NCI-H1417 treated with DMSO at 0.1 percent for 48 hours (cell line): ENCODE measurements at places on chromosomes 1 and 21.

GRCh38 chr1:57860931-57861565, 437.2 kb upstream of the DAB1 start:
- DNase-seq = no peak

GRCh38 chr1:59751801-59752200, 62.9 kb upstream of the HOOK1 start:
- no peak for DNase-seq

DNA sequence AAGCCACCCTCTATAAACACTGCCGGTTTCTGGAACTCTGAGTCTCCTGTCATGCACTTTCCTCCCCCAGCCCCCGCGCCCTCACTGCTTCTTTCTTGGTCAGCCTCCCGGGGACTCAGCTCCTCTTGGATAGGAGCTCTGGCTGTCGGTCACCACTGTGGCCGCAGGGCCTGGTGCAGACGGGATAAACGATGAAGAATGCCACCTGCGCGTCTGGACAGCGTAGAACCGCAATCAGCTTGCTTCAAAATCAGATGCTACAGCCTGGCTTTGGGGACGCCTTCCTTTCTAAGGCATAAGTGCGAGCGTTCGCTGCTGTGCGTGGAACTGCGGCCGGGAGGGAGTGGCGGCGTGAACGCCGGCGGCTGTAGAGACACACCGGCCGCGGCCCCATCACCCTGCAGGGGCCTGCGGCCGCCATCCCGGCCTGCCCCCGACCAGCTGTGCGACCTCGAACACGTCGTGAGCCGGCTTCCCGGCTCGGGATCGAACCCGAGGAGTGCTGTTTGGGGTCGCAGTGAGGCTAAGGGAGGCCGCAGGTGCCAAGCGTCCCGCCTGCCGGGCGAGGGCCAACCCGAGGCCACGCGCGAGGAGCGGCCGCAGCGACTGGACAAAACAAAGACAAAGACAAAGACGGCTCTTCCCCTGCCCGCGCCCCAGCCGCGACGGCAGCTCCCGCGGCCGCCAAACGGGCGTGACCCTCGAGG, 688 bp downstream of the PTTG1IP start:
- no peak for DNase-seq

DNA sequence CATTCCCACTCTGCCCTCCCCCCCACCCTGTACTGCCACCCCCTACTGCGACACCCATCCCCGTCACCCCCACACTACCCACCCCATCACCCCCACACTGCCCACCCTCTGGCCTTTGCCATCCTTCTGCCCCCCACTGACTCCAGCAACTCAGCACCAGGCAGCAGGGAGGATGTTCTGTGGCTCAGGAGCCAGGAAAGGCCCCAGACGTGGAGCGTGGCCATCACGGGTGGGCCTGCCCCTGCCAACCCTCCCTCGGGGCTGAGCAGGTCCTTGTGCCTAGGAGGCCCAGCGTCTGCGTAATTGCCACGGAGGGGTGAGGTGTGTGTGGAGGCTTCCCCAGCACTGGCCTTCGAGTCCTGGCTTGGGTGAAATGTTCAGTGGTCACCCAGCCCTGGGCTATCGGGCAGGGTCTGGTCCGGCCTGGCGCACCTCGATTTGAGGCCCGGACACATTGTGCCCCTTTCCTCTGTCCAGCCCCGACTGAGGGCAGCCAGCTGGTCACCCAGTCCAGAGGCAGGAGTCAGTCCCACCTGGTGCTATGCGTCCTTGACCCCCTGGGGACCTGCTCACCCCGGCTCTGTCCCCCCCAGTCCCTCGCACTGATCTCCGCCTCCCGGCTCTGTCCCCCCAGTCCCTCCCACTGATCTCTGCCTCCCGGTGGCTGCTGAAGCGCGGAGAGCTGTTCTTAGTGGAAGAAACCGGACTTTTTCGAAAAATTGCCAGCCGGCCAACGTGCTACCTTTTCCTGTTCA, 23.0 kb downstream of the ARHGEF16 start:
- no peak for DNase-seq

DNA sequence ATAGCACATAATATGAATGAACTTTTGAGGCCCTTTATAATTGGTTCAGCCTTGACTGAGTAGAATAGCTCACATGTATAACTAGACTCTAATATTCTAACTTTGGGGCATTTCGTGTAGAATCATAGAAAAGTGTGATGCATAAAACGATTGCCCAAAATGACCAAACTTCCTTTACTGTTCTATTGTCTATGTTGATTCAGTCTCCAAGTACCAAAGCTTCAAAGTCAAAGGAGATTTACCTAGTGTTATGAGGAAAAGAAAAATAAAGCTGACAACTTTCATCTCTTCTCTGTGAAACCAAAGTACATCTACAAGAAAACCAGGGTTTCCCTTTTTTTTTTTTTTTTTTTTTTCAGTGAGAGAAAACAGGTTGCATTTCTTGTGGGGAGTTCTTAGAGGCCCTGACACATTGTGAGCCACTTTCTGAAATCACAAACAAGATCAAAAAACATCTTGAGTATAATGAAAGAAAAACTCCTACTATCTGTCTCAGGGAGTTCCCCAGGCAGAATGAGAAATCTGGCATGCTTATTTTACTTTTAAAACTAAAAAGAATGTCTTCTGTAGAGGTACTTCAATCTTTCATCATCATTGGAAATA, 183.4 kb downstream of the TNFSF18 start:
- DNase-seq = no peak
